ENCODE measurements at places on chromosomes 2 and 18. TPM values are rescaled to one million over a fixed set of nuclear protein-coding genes. Genes with fewer than 3 reads are reported as not detected.

- ATAC-seq: peak; percentile 59
These were observed 452 bp downstream of the RAPH1 start for GRCh38 chr2:203534621-203535077.

The HOXD8 gene
- total RNA-seq: 38.1 TPM

DNA sequence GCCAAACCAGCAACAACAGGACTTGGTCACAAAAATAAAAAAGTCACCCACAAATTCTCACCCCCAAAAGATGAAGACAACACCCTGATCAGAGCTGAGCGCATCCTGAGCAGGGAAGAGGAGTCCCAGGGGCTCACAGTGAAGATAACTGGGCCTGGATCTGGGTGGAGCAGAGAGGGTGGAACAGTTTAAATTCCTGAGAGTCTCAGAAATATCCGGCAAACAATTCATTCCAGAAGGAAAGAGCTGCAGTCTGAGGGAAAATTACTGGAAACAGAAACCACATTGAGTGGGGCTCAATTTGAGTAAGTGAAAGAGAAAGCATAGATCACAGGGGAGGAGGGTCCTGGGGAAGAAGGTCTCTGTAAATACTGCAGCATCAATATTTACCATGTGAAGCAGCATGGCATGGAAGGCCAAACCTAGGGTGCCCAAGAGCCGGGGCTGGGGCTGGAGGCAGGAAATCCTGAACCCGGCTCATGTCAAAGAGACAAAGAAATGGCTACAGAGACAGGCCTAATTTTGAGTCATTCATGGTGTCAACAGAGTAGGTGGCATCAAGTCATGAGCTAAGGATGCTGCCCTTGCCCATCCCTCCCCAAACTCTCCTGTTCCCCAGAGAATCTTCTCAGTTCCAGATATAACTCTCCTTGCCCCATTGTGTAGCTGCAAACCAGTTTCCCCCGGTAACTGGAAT, 61.4 kb upstream of the ZBTB7C start:
- no peak for ATAC-seq

The RAB17 gene
- 0.08 TPM for total RNA-seq

GRCh38 chr2:73255007-73255644, 21.0 kb downstream of the CCT7 start:
- ATAC-seq: no peak
